ENCODE measurements at places on chromosomes 3 and 15.

DNA sequence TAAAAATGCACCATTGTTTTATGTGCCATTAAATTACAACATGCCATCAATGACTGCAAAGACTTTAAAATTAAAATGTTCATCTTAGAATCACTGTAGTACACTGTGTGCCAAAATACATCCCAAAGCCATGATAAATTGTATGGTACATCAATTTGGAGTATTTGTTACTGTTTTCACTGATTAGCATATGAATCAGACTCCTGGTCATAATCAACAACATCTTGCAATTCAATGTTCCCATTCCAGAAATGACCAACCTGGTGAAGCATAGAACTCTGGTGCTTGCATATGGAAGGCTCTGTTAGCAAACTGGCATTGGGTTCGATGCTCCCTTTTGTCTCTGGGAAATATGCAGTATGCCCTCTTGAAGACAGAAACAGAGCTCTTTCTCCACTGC, 22.5 kb downstream of the LYSMD2 start:
- DNase-seq, result no peak

DNA sequence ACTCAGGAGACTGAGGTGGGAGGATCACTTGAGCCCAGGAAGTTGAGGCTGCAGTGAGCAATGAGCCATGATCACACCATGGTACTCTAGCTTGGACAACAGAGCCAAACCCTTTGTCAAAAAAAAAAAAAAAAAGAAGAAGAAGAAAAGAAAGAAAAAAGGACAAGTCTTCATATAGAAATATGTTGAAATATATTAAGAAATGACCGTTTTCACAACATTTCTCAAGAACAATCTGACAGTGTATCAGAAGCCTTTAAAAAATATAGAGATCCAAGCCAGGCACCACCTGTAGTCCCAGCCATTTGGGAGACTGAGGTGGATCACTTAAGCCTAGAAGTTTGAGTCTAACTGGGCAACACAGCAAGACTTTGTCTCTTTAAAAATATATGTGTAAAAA, 29.5 kb upstream of the SEMA4B start:
- DNase-seq, result no peak

DNA sequence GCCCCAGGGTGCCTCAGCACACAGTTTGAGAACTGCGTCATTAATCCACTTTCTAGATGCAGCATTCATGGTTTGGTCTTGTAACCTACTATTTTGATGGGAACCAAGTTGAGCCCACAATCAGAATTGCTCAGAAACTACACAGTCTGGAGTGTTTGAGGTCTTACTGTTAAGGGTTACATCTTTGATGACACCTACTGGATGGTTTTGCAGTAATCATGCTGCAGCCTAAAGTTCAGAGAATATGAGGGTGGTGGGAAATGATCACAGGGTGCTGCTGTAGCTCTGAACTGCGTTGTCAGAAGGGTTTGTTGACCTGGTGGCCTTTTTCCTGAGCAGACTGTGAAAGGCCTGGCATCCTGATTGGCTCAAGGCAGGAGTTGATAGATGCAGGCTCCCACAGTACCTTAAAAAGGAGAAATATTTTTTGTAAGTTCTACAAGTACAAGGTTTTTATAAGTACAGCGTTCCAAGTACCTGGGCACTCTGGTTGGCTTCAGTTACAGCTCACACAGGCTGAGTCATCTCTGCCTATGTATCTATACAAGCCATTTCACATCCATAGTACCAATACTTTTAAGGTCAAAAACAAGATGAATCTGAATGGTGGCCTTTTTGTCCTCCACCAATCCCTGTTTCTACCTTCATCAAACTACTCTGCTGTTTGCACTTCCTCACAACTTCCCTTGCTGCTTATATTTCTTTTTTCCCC, 60.5 kb upstream of the ACKR4 start:
- DNase-seq, result no peak

GRCh38 chr3:44568561-44568960, 13.6 kb downstream of the ZKSCAN7 start:
- DNase-seq, result no peak

DNA sequence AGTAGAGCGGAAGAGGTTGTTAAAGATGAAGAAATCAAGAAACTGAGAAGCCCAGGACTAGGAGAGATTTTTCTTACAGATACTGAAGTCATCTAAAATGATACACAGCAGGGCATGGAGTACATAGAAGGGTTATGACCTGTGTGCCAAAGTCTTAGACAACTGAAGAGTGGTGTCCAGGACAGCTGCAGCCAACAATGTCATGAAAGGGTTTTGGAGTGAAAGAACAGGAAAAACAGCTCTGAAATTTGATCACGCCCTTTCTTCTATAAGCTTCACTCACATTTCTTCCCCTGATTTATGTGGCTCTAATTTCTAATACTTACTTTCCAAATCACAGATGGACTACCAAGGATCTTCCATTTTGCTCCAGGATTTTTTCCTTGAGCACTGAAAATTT, 3.0 kb downstream of the CFAP20DC start:
- DNase-seq, result no peak

- DNase-seq, result no peak
Measured at GRCh38 chr3:170049146-170050000, 11.6 kb downstream of the GPR160 start.

DNA sequence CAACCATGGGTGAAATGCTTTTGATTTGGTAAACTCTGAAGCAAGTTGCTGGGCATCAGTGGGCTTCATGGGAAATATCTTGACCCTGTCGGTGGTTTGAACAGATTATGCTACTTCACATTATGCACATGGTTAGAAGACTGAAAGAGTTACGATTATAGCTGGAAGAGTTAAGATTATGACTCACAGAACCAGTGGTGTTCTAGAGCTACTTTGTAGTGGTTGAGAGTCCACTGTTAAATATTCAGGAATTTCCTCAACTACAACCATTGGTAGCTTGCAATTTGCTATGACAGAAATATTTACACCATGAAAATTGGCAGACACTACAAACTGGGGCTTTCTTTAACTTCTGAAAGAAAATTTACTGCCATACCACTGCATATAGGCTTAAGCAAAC, 99.3 kb downstream of the GADL1 start:
- DNase-seq, result no peak

GRCh38 chr3:137171834-137172603, 214.2 kb downstream of the IL20RB start:
- peak; percentile 37 for DNase-seq

DNA sequence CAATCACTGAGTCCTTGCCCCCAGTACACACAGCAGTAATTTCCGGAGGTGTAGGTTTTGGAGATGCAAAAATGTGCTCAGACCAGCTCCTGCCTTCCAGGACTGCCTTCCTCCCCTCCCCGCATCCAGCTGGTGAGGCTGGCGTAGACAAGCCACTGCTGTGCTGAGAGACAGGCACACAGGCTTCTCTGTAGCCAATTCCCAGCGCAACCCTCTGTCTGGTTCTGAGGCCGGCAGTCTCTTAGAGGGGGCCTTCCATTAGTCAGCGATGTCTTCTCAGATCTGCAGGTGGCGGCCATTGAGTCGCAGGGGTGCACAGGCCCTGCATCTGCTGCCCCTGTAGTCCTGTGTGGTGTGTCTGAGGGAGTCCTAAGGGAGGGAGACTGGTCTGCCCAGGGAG, 114.4 kb downstream of the DNAJB8 start:
- DNase-seq, result no peak

- no peak for DNase-seq
Measured at GRCh38 chr15:101189409-101190091, 62.3 kb downstream of the CHSY1 start.

All from ELF-1 (cell line).